CD4-positive, alpha-beta T cell treated with Interleukin-15 for 4 hours (primary cell): ENCODE measurements at places on chromosomes 2 and 18.

GRCh38 chr18:13872932-13873331, 42.4 kb downstream of the MC2R start:
- no peak for DNase-seq

- no peak for DNase-seq
Observed at GRCh38 chr18:42623935-42624334, 491.6 kb downstream of the RIT2 start.

DNA sequence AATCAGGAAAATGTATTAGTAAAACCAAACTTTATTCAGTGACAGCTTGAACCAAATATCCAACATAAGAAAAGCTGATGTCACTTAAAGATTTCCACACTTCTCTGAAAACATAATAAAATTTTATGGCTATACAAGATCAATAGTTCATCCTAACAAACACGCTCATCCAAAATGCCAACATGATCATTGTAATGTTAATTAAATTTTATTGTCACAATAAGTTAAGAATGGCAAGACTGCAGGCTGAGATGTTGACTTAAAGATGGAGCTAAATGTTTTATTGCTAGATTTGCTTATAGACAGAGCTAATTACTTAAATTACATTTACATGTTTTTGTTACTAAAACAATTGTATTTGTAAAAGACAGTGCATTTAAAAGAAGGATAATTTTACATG, 140.3 kb downstream of the ERBB4 start:
- no peak for DNase-seq

- no peak for DNase-seq
Observed at GRCh38 chr2:172134270-172134669, 31.6 kb upstream of the DLX2 start.

DNA sequence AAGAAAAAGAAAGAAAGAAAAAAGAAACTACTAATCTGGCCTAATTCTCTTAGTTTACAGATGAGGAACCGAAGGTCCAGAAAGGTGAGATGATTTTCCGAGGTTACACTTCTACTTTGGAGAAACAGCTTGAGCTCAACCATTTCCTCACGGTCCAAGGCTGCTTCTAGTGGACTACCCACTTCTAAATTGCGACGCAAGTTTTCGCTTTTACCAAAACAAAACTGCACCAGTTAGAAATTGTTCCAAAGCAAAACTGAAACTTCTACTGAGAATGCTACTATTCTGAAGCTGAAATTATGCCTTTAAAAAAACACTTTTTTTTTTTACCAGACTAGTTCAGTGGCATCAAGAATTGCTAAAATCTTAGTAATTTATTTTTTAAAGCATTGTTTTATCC, 101.6 kb downstream of the INO80D start:
- DNase-seq: no peak

DNA sequence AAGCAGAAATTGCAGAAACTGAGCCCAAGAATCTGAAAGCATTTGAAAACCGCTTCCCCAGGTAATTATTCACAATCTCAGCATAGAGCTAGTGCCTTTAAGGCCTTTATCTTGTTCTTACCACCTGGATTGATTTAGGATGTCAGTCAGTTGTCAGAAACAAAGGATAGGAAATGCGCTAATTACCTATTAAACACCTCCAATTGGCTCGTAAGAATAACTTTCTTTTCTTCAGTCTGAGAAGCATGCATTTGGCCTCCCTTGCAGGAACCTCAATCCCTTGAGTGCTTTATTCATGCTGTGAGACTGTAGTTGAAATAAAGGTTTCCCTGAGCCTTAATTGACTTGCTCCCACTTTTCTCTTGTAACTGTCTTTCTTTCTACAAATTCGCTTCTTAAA, 400.3 kb upstream of the LRATD1 start:
- no peak for DNase-seq

- DNase-seq: no peak
Observed at GRCh38 chr2:158518084-158518483, 61.3 kb downstream of the PKP4 start.

GRCh38 chr18:73577365-73577764, 570.3 kb downstream of the FBXO15 start:
- DNase-seq: no peak

DNA sequence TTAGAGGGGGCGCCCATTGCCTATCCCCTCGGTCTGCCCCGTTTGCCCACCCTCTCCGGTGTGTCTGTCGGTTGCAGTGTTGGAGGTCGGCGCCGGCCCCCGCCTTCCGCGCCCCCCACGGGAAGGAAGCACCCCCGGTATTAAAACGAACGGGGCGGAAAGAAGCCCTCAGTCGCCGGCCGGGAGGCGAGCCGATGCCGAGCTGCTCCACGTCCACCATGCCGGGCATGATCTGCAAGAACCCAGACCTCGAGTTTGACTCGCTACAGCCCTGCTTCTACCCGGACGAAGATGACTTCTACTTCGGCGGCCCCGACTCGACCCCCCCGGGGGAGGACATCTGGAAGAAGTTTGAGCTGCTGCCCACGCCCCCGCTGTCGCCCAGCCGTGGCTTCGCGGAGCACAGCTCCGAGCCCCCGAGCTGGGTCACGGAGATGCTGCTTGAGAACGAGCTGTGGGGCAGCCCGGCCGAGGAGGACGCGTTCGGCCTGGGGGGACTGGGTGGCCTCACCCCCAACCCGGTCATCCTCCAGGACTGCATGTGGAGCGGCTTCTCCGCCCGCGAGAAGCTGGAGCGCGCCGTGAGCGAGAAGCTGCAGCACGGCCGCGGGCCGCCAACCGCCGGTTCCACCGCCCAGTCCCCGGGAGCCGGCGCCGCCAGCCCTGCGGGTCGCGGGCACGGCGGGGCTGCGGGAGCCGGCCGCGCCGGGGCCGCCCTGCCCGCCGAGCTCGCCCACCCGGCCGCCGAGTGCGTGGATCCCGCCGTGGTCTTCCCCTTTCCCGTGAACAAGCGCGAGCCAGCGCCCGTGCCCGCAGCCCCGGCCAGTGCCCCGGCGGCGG, 1.7 kb downstream of the MYCN start:
- no peak for DNase-seq

DNA sequence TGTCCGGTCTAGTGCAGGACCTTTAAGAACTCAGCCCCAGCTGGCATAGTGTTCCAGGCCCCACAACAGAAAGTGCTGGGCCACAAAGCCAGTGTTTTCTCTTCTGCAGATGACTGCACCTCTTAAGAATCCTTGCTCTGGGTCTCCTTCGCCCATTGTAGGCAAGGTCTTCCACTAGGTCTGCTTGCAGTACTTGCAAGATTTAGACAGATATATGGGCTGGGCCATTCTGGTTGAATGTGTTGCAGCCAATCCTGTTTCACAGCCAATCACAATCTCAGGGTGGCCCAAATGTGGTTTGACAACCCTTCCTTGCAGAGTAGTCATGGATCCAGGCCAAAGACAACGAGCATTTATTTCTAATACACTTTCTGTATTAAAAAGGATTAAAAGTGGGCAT, 13.1 kb upstream of the PIEZO2 start:
- no peak for DNase-seq

DNA sequence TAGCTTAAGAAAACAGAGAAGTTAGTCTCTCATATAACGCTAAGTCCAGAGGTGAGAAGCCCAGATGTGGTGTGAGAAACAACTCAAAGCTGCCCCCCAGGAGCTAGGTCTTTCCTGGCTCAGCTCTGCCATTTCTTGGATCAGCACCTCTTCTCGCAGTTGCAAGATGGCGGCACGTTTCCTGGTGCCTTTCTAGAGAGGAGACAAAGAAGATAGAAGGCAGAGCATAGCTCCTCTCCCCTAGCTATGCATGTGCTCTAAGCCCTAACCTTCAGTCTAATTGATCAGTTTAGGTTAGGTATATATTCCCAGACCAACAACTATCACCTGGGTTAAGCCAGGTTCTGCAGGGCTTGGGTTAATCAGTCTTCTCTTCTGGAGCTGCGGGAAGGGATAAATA, 119.5 kb upstream of the RAB12 start:
- no peak for DNase-seq

GRCh38 chr2:141068053-141068682, 1062.6 kb downstream of the LRP1B start:
- DNase-seq: no peak

DNA sequence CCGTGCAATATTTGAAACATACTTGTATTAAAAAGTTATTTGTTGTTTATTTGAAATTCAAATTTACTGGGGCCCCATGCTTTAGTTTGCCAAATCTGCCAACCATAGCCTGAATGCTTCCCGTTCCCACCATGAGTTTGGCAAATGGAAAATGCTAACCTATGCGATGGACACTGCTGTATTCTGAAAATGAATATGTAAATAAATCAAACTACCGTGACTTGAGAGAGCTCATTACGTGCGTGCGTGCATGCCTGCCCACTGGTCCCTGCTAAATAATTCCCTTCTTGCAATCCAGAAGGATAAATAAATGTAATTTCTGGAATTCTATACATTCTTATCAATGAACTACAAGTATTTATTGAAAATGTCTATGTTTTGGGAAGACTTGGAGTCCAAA, 3.2 kb downstream of the BOD1L2 start:
- no peak for DNase-seq

GRCh38 chr2:67709835-67710234, 312.7 kb downstream of the ETAA1 start:
- no peak for DNase-seq

GRCh38 chr2:148570989-148571388, 73.6 kb upstream of the EPC2 start:
- no peak for DNase-seq

DNA sequence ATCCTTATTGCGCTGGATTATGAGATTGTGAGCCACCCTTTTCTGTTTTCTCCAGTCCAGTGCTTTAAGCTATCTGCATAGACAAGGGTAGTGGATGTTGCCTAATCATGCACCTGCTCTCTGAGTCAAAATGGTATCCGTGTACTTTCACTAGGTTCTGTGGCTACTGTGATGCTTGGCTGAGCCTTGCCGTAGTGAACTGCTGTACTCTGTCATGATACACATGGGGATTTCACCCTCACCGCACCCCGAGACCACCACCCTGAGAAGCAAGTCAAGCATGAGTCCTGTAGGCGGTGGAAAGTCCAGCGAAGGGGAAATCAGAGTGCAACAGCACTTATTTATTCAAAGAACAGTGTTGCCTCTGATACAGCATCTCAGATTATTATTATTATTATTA, 55.0 kb downstream of the ARHGAP25 start:
- no peak for DNase-seq

DNA sequence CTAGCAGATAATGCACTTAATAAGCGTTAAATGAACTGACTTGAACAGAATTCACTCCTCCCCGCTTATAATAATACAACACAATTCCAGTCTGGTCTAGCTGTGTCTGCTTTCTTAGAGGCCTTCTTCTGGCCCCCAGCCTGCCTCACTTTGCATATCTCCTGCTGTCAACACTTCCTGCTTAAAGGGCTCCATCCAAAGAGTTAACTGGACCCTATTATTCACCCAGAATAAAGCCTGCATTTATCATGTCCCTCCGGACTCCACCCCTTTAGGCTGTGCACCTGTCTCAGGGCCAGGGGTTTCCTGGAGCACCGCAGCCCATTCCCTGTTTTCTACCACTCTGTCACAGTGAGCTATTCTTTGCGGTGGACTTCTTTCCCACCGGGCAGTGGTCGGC, 292.8 kb upstream of the FBXO11 start:
- no peak for DNase-seq

GRCh38 chr2:88452565-88452905, at the start of gene FOXI3:
Gene FOXI3, minus strand, starts transcription at chr2:88452693. Its CDS starts 158 bp downstream, at chr2:88452535.
- DNase-seq: no peak

GRCh38 chr2:136917411-136917881, 152.1 kb downstream of the THSD7B start:
- no peak for DNase-seq

GRCh38 chr2:9967053-9967775, 15.7 kb downstream of the GRHL1 start:
- no peak for DNase-seq

- DNase-seq: no peak
Observed at GRCh38 chr2:72932045-72932740, 14.9 kb downstream of the EMX1 start.

- no peak for DNase-seq
Observed at GRCh38 chr2:31188131-31188530, 29.2 kb downstream of the CAPN14 start.

DNA sequence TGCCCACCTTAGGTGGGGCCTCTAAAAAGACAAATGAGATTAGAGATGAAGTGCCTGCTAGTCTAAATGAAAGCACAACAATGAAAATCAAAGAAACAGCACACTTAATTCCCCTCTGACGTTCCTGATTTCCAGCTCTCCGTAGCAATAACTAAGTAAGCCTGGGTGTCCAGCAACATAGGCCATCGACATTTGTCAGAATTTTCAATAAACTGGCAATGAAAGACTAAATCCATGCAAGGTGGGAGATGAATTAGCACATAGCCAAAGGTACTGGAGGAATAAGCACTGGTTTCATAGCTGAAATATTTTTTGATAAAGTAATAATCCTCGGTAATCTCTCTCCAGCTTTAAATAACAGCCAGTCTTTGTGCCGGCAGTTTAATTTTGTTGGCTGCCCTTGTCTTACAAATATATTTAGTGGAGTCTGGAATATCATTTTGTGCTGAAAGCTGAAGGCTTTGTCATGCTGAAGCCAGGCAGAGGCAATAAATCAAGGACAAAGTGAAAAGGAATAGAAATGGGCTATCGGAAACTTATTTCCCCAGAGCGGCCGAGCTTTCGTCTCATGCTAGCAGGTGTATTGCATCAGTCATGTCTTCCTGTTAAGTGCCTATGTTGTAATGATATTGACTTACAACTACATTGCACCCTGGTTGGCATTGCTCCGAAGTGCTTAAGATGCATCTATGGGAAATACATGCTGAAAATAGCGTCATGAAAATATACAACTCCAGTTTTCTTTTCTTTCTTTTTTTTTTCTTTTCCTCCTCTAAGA, 790.1 kb downstream of the CNTNAP5 start:
- no peak for DNase-seq

DNA sequence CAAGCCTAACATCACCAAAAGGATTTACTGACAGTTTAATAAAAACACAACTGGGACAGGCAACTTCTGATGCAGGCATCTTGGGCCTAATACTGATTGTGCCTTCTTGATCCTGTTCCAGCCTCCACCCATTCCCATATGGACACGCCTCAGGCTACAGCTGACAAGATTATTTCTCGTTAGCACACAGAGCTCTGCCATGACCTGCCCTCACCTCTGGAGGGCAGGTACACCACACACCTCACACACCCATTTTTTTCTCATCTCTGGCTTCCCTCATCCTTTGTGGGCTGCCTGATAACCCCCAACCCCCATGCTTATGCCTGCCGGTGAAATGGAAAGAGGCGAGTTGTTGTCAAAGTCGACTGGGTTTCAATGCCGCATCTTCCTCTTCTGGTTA, 147.0 kb downstream of the ANTXR1 start:
- no peak for DNase-seq

DNA sequence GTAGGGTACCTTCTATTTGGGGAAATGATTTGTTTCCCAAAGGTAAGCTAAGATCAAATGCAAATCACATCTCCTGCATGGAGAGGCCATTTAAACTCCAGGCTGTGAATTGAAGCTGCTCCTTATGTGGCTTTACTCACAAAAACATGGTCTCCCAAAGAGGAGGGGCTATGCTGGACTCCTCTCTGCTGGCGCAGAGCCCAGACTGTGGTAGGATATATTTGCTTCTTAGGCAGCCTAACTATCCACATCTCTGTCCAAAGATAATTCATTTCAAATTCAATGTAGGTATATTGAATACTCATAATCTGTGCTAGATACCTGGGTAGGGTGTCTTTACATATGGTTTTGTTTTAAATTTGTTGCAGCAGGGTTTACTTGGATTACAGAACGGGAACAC, 358.5 kb downstream of the ALK start:
- DNase-seq: no peak

- DNase-seq: no peak
Observed at GRCh38 chr2:177275040-177275742, 10.7 kb upstream of the NFE2L2 start.

GRCh38 chr2:219243291-219243761, 1.9 kb downstream of the GLB1L start:
- DNase-seq: no peak

GRCh38 chr2:221077799-221078198, 494.3 kb downstream of the EPHA4 start:
- DNase-seq: no peak
